ENCODE measurements at places on chromosomes 12 and 14. TPM values are rescaled to one million over a fixed set of nuclear protein-coding genes. Genes with fewer than 3 reads are reported as not detected.

DNA sequence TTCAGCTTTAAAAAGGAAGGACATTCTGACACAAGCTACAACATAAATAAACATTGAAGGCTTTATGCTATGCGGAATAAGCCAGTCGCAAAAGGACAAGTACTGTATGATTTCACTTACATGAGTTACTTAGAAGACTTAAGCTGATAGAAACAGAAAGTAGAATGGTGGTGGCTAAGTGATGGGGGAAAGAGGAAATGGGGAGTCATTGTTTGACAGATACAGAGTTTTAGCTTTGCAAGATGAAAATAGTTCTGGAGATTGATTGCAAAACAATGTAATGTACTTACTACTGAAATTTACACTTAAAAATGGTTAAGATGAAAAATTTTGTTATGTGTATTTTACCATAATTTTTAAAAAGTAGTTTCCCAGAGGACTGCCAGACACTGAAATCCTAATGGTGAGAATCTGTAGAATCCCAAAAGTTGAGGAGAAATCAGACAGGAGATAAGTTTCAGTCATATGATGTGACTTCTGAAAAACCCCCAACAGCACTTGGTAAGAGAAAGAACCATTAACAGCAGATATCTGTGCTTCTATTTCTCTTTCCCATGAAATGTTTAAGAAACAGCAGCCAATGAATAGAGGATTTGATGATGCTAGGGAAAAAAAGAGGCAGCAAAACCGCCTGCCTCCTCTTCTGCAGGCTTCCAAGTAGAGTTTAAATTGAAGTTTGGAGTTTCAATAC lies 16.6 kb upstream of the CLEC2A start:
- DNase-seq: no peak

TAS2R13 gene
- total RNA-seq: 0.97 TPM

- peak; percentile 89 for DNase-seq
Observed at GRCh38 chr12:42961395-42961794, 371.8 kb upstream of the PRICKLE1 start.

- DNase-seq: peak; percentile 86
Observed at GRCh38 chr12:106138633-106139421, at the start of gene NUAK1. TSS of gene NUAK1 (minus strand) at chr12:106138954. CDS start at chr12:106138653, 301 bp downstream.

RTL1 gene
- not detected for total RNA-seq

DNA sequence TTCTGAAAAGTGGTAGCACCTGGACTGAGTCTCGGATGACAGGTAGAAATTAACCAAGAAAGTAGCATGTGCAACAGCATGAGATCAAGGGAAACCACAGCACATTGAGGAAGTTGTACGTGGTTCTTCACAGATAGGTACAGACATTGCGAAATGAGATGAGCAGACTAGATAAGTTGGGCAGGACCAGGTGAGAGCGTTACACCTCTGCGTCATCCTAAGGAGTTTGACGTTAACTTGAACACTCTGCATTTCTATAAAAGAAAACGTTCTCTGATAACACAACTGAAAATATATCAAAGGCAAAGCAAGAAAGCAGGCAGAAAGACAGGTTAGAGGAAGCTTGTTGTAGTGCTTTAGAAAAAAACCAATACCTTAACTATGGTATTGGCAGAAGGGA lies 98.5 kb upstream of the RASSF8 start:
- no peak for DNase-seq

DNA sequence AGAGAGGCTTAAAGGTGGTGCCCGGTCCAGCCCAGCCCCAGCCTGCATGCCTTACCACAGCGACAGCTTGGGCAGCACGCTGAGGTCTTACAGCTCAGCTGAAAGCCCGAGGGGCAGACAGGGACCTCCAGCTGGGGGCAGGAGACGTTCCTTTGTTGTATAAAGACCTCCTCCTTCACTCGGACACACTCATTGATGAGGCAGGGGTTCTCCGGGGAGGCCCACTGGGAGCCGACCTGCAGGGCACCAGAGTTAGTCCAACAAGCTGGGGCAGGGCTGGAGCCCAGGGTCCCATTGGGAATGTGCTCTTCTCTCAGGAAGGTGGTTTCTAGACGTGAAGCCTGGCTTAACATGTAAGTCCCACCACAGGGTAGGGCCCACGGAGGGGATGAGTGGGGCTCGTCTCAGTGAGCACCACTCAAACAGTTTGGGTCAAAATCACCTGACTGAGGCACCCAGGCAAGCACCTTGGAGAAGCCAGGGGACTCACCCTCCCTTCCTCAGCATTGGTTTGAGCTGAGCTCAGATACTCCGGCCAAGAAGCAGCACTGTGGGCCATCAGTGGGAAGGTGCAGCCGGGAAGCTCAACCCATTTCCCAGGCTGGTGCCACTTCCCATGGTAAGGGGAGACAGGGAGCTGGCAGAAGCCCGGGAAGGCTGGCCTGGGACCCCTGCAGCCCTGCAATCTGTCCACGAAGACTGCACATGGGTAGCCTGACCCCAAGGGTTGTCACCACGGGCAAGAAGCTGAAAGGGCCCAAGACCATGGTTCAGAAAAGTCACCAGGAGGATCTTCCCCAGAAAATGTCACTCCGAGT lies 24.3 kb upstream of the ANO2 start:
- DNase-seq: no peak

GRCh38 chr12:40229690-40230651 lies 5.2 kb downstream of the LRRK2 start:
- no peak for DNase-seq

DNA sequence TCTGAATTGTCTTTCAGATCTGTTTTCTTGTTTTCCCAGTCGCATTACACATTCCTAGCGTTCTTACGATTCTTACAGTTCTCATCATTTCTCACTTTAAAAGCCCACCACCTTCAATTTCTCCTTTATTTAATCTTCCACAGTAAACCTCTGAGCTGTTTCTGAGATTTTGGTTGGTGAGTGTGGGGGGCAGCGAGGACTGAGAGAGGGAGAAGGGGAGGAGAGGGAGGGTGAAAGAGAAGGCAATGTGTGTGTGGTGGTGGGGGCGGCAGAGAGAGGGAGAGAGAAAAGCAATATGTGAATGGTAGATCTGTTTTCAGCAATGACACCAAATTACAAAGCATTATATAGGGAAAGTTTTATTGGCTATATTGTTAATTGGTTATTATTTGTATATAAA lies 282.6 kb downstream of the SOX5 start:
- DNase-seq: no peak

ENO2 gene
- 13.8 TPM for total RNA-seq

- no peak for DNase-seq
Observed at GRCh38 chr12:9135903-9136310, 20.2 kb upstream of the A2M start.

RNASE2 gene
- total RNA-seq: not detected

DNA sequence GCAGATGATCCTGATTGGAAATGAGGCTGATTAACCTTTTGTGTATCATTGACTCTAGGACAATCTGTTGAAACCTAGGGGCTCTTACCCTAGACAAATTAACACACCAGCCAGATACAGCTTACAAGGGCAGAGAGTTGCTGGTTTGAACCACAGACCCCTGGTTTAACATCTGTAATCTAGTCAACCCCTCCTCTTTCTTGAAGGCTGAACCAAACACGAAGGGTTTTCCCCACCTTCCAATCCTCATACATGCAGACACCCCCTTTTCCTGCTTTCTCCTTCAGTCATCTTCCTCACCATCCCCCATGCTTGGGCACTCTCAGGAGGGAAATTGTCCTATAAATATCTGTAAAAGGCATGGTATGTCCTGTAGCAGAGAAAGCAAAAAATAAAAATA lies 126.0 kb upstream of the HIF1A start:
- DNase-seq: no peak

CISTR gene
- not detected for total RNA-seq

CFAP54 gene
- total RNA-seq: 21.5 TPM

REC8 gene
- 29.6 TPM for total RNA-seq

C12orf56 gene
- not detected for total RNA-seq

IRAK3 gene
- 7.4 TPM for total RNA-seq

GRCh38 chr14:21071225-21072030 lies 1.3 kb downstream of the ARHGEF40 start:
- DNase-seq: peak; percentile 84

DNA sequence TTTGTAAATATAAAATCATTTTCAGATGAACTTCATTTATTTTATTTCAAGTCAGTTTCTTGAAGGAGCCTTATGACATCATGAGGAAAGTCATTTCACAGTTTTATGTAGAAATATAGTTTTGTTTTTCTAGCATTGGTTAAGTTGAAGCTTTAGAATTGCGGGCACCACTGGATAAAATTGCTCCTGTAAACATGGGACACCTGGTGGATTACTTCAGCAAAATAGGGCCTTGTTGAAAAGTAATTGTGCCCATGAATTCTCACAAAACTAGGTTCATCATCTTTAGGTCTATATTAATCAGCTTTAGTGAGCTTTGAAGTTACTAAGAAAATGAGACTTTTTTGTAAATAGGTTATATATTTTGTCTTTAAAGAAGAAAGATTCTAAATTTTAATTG lies 25.3 kb downstream of the CNTN1 start:
- DNase-seq: no peak

- DNase-seq: peak; percentile 34
Observed at GRCh38 chr12:57517187-57517586, 3.1 kb downstream of the DDIT3 start.

DNA sequence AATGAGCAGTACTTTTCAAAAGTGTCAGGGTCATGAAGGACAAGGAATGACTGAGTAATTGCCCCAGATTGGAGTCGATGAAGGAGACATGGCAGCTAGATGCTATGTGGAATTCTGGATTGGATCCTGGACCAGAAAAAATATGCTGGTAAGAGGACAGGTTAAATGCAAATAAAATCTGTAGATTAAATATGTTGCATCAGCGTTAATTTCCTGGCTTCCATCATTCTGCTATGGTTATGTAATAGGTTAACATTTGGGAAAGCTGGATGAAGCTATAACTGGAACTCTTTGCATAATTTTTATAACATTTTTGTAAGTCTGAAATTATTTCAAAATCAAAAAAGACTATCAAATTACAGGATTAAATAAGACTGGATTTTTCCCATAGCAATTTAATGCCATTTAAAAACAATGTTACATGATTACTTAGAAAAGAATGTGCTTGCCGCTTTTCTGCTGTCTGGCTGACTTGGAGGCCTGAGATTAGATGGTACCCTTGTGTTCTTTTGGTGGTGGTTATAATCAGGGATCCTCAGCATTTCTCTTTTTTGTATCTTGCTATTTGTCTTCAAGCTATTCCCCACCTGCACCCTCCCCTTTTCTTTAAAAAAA lies 65.1 kb downstream of the FBXW8 start:
- no peak for DNase-seq

GRCh38 chr12:65602610-65603295 lies 221.5 kb upstream of the HMGA2 start:
- peak; percentile 91 for DNase-seq

GRCh38 chr12:75982169-75982564 lies 49.4 kb downstream of the PHLDA1 start:
- peak; percentile 68 for DNase-seq

DNA sequence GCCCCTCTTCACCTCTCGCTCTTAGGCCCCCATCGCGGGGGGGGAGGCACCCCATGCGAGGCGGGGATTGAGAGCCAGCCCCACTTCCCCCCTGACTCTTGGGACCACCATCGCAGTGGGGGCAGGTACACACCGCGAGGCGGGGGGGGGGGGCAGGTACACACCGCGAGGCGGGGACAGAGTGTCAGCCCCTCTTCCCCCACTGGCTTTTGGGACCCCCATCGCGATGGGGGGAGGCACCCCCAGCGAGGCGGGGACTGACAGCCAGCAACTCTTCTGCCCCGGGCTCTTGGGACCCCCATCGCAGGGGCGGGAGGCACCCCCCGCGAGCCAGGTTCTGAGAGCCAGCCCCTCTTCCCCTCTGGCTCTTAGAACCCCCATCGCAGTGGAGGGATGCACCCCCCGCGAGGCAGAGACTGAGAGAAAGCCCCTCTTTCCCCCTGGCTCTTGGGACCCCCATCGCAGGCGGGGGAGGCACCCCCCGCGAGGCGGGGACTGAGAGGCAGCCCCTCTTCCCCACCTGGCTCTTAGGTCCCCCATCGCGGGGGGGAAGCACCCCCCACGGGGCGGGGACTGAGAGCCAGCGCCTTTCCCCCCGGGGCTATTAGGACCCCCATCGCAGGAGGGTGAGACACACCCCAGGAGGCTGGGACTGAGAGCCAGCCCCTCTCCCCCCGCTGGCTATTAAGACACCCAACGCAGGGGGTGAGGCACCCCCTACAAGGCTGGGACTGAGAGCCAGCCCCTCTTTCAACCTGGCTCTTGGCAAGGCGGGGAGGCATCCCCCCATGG lies 196.5 kb upstream of the PZP start:
- DNase-seq: no peak

C12orf50 gene
- 0.30 TPM for total RNA-seq

- peak; percentile 88 for DNase-seq
Observed at GRCh38 chr14:54299410-54300363, 97.1 kb upstream of the CDKN3 start.

DNA sequence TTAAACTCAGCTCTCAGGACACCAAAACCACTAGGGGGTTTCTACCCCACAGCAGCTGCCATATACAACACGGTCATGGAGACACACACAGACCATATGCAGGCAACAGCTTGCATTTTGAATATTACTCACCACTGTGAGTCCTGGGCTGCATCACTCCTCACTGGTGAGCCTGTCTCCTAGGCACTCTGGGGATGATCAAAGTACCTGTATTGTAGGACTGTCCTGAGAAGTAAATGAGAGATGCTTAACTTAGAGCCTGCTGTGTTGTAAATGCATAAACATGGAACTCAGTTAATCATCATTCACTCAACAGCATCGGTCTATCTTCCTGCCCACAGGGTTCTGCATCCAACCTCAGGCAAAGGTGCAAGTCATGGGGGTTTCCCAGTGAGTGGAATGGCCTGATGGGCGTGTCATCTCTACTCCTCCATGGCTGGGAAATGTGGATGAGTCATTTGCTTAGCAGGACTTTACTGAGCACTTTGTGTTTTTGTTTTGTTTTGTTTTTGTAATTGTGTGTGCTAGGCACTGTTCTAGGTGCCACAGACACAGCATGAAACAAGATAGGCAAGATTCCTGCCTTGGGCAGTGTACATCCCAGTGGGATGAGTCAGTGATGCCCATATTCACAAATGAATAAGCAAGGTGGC lies 1141.2 kb upstream of the TMEM132C start:
- no peak for DNase-seq

FERMT2 gene
- 113 TPM for total RNA-seq

DPPA3 gene
- total RNA-seq: not detected

GRCh38 chr12:46915082-46915481 lies 89.3 kb upstream of the SLC38A4 start:
- no peak for DNase-seq

DNA sequence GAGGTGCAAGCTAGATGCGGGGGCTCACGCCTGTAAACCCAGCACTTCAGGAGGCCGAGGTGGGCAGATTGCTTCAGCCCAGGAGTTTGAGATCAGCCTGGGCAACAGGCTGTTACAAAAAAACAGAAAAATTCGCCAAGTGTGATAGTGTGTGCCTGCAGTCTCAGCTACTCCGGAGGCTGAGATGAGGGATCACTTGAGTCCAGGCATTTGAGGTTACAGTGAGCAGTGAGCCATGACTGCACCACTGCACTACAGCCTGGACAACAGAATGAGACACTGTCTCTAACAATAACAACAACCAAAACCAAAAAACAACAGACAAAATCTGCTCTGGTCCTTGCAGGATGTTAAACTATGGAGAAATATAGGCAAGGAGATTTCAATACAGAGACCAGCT lies 13.9 kb downstream of the BTBD7 start:
- DNase-seq: no peak

GRCh38 chr12:132490422-132491137 lies 629 bp downstream of the FBRSL1 start:
- no peak for DNase-seq

GRCh38 chr14:79333198-79333546 lies 878.1 kb downstream of the DIO2 start:
- DNase-seq: no peak

All from endothelial cell of umbilical vein (primary cell).